Cardiac muscle cell (in vitro differentiated cells and primary cell): ENCODE measurements at places on chromosomes 6 and 20. TPM values are rescaled to one million over a fixed set of nuclear protein-coding genes. Genes with fewer than 3 reads are reported as not detected.

The PPIL6 gene
- total RNA-seq = 4.1 and 7.3 TPM in 2 replicates

The ARFGAP1 gene
- total RNA-seq = 63.2 and 96.5 TPM in 2 replicates

The FAM83B gene
- total RNA-seq = 0.06 and 0.25 TPM in 2 replicates

The SLC4A11 gene
- total RNA-seq = 0.11 and 0.12 TPM in 2 replicates

The HLA-DRB1 gene
- 0.28 and 0.63 TPM in 2 replicates for total RNA-seq

The BFSP1 gene
- total RNA-seq = 3.2 and 7.1 TPM in 2 replicates
